ENCODE measurements at places on chromosomes 4 and X.

- peak; percentile 95 for ATAC-seq
These were observed at the start of gene CYP4V2 for GRCh38 chr4:186191200-186192065. CYP4V2 (plus strand) TSS chr4:186191567; CDS start chr4:186191824, 257 bp downstream.

- ATAC-seq, result peak; percentile 53
These were observed 43.3 kb upstream of the PRDM8 start for GRCh38 chr4:80153874-80154544.

GRCh38 chrX:17005712-17006368 is 59.4 kb downstream of the REPS2 start:
- no peak for ATAC-seq

DNA sequence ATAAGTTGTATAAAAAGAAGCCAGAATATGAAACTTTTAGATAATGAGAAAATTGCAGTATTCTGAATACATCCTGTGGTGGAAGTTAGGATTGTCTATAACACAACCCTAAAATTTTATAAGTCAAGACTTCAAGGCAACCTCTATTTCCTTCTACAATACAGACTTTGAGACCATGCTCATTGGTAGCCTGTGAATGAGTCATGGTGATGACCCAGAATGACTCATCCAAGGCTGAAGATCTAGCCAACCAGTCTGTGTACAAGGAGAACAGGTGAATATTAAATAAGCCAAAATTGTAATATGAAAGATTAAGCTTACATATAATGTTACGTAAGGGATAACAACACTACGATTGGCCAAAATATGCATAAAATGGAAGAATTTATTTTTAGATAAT is 475.9 kb upstream of the GALNT7 start:
- no peak for ATAC-seq

- ATAC-seq, result peak; percentile 34
These were observed at the start of gene NAT8L for GRCh38 chr4:2059046-2059725. NAT8L (plus strand) TSS chr4:2059327; CDS start chr4:2059512, 185 bp downstream.

- no peak for ATAC-seq
These were observed 114.2 kb upstream of the TBC1D9 start for GRCh38 chr4:140870427-140870826.

- no peak for ATAC-seq
These were observed 34.0 kb downstream of the ZNF827 start for GRCh38 chr4:145904413-145905177.

- no peak for ATAC-seq
These were observed 195.9 kb upstream of the LDB2 start for GRCh38 chr4:17094159-17094875.

GRCh38 chr4:117383468-117383867 is 298.1 kb upstream of the TRAM1L1 start:
- ATAC-seq, result no peak

- no peak for ATAC-seq
These were observed 48.0 kb upstream of the TMEM154 start for GRCh38 chr4:152727784-152728183.

GRCh38 chrX:132615391-132616131 is 126.7 kb upstream of the MBNL3 start:
- peak; percentile 53 for ATAC-seq

- no peak for ATAC-seq
These were observed 1564.5 kb upstream of the PCDH10 start for GRCh38 chr4:131584587-131584986.

- no peak for ATAC-seq
These were observed 213.3 kb downstream of the GLUD2 start for GRCh38 chrX:121260596-121261240.

- ATAC-seq, result no peak
These were observed 16.4 kb downstream of the SPIN2B start for GRCh38 chrX:57104921-57105398.

GRCh38 chr4:58286335-58286734 is 1176.2 kb upstream of the IGFBP7 start:
- ATAC-seq, result no peak

- no peak for ATAC-seq
These were observed 1871.6 kb upstream of the AGA start for GRCh38 chr4:179313823-179314222.

DNA sequence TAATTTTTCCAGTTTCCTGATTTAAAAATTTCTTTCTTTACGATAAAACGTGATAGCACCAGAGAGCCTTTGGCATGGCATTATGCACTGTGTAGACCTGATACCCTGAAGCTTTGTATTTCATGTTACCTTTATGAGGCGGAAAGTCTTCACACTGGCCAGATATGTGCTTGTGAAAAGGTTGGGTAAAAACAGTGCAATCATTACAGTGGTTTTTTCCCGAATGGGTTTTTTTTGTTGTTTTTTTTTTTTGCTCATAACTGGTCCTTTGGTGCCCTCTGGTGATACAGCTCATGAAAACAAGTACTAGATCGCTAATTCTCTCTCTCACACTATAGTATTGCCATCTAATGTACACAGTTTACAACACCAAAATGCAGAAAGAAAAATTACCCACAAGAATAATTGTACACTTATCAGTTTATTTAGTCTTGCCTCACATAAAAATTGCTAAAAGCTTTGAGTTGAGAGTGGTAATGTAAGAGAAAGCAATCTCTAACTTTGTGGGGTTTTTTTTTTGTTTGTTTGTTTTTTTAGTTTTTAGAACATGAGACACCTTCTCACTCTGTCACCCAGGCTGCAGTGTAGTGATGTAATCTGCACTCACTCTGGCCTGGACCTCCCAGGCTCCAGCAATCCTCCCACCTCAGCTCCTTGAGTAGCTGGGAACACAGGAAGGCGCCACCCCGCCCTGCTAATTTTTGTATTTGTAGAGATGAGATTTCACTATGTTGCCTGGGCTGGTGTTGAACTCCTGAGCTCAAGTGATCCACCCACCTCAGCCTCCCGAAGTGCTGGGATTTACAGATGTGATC is 21.3 kb downstream of the SPCS3 start:
- peak; percentile 34 for ATAC-seq

DNA sequence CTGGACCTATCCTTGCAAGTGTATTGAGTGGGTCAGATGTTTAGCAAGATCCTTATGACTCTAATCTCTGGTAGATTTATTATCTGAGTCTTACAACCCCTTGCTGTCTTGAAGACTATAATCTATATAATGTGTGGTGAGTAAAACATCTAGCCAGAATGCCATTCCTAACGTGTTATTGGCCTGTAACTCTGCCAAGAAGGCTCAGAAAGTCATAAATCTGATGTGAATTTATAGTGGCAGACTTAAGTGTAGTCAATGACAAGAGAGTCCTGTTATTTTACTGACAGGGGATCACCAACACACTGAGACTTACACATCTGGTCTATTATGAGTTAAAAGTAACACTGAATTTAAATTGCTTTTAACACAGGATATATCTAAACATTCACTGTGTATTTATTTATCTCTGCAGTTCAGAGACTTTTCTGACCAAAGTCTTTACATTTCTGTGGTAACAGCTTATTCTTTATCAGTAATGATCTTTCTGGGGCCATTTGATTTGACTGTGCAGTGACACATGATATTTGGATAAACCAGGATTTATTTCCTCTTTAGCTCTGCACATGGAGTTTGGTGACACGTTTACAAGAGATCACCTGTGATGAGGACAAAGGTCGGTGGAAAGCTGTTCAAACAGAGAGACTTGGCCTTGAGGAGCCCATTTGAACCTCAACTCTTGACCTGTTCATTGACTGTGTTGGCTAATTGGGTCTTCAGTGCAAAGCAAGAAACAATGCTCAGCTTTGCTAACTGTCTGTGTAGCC is 415.8 kb downstream of the STIM2 start:
- ATAC-seq, result no peak

- ATAC-seq, result no peak
These were observed 25.7 kb downstream of the MAPK10 start for GRCh38 chr4:86334020-86334750.

DNA sequence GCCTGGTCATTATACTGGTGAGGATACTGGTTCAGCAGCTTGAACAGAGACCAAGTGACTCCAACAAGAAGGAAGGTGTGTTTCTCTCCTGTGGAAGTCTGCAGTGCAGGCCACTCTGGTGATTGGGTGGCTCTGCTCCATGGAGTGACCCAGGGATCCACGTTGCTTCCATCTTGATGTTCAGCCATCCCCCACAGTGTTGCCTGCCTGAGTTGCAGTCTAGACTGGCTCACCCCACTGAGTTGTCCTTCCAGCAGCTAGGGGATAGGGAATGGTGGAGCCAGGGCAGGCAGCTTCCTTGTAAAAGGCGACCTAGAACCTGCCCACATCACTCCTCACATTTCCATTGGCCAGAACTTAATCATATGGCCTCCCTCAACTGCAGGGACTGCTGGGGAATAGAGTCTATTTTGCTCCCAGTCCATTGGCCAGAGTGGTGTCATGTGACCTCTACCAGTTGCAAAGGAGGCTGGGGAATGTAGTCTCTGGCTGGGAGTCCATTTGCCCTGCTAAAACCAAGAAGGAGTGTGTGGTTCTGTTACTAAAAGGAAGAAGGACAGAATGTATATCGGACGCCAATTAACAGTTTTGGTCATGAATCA is 8.0 kb downstream of the MAN2B2 start:
- no peak for ATAC-seq

- no peak for ATAC-seq
These were observed 42.2 kb downstream of the CRLF2 start for GRCh38 chrX:1170243-1170642.

GRCh38 chr4:84379917-84380641 is 119.0 kb downstream of the NKX6-1 start:
- ATAC-seq, result no peak

DNA sequence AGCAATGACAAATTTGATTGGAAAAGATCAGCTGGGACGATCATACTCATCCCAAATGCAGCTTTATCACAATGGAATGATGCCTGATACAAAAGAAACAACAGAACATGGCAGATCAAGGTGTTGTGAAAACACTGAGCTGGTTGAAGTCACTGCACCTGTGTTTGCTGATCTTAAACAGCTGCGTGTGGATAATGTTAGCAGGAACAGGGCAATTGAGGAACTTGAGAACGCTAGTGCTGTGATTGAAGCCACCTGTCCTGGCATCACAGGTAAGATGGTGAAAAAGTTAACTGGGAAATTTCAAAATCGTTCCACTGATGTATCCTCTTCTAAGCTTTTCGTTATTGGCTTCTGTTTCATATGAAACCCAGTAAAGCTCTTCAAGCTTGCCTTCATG is 27.4 kb upstream of the SOD3 start:
- no peak for ATAC-seq

DNA sequence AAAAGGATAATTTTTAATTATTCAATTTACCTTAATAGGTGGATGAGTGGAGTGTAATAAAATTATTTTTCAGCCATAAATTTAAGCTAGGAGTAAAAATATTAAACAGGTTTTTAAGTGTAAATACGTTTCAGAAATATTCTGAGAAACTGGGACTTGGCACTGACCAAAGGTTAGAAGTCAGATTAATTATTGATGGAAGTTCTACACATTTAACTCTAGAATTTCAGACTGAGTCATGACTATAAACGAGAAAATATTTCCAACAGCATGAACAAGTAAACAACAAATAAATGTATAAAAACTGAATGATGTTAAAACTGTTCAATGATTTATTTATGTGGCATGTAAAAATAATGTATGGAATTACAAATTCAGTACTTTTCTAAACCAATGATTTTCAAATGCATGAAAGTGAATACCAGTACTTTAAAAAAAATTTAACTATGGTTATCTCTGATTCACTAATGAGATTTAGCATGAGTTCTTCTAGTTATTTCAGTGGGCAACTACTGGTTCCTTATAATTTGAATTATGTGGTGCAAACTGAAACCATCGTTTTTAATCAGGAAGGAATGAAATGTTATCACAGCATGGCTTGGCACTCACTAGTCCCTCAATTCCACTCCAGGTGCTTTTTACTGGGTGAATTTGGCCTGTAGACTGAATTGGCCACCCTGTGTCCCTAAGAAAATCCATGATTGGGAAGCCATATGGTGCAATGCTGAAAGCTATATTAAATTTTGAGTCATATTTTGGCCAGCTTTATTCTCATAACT is 244.2 kb downstream of the FSTL5 start:
- ATAC-seq, result no peak

GRCh38 chrX:56728752-56729151 is 291 bp upstream of the NBDY start:
- ATAC-seq, result no peak

- no peak for ATAC-seq
These were observed 1.5 kb downstream of the DNAAF6 start for GRCh38 chrX:107207943-107208342.

DNA sequence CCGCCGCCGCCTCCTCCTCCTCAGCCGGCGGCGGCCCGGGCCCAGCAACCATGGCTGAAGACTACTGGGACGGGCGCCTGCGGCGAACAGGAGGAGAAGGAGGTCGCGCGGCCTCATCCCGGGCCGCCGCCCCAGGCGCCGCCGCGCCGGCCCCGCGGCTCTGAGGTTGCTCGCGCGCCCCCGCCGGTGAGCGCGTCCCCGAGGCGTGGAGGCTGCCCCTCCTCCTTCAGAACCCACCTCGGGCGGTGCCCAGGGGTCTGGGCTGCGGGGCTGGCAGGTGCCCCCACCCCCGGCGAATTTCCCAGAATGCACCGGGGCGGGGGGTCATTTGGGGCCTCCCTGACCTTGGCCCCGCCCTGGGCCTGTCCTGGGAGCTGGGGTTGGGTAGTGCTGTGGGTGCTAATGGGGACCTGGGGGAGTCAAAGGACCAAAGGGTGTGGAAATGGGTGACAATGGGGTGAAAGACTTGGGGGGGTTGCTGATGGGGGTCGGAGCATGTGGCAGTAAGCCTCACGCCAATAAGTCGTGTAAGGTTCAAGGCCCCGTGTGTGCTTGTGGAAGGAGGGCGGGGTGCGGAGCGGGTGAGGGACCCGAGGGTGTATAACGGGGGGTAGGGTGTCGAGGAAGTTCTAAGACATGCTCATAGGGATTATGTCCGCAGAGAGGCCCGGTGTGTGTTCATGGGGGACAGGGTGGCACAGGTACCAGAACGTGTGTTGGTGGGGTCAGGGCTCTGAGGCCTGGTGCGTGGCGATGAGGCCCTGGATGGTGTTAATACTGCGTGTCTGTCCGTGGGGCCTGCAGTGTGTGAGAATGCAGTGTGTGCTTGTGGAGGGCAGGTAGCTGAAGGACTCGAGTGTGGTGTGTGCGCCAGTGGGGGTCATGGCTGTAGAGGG is 687 bp downstream of the CDK16 start:
- ATAC-seq, result peak; percentile 2

- no peak for ATAC-seq
These were observed 83.9 kb downstream of the AFAP1 start for GRCh38 chr4:7855731-7856130.

- no peak for ATAC-seq
These were observed 799 bp upstream of the AIFM1 start for GRCh38 chrX:130166503-130166777.

- no peak for ATAC-seq
These were observed 264.9 kb upstream of the PRPS2 start for GRCh38 chrX:12526306-12526705.

- ATAC-seq, result no peak
These were observed 65.7 kb upstream of the CAMK2D start for GRCh38 chr4:113827285-113827684.

All from stimulated activated memory B cell treated with anti-CD40 and anti-IgM and Interleukin-4, amounts not matched to agents 10 μg/mL and 1 μg/mL and 100 μg/mL, for 72 hours (primary cell).